ENCODE measurements at places on chromosomes 13 and 19.
A peak's percentile ranks its signal among the peaks of the same experiment; 100 is the strongest.

GRCh38 chr19:43597876-43598275 is 1.5 kb downstream of the ZNF576 start:
- DNase-seq = no peak

GRCh38 chr19:51796195-51796679 is 1.3 kb downstream of the FPR3 start:
- DNase-seq = no peak

DNA sequence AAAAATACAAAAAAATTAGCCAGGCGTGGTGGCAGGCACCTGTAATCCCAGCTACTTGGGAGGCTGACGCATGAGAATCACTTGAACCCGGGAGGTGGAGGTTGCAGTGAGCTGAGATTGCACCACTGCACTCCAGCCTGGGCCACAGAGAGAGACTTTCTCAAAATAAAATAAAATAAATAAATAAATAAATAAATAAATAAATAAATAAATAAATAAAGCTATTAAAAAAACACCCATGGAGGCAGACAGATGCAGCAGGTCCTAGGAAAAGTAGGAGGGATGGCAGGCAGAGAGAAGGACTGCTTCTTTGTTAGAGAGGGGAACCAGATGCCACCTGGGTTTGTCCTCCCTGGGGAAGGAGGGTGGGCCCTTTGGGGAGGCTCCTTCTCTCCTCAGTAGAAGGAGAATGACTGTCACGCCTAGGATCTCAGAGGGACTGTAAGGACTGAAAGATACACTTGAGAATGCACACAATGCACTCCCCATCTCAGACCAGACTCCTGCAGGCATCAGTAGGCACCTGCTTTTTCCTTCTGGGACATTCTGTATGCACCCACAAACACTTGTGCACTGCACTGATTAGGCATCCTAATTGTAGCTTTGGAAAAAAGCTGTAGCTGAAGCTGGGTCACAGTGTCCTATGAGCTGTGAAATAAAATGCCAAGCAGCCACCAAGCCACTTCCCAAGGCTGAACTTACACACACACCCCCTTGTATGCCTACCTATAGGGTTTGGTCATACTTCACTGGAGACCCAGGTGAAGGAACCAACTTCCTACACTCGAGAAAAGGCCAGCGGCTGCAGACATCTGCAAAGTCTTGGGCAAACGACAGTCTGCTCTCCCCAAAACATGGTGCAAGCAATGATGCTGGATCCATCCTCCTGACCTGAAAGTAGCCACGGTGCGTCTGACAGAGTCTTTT is 18.9 kb upstream of the SLC35E1 start:
- DNase-seq = no peak

DNA sequence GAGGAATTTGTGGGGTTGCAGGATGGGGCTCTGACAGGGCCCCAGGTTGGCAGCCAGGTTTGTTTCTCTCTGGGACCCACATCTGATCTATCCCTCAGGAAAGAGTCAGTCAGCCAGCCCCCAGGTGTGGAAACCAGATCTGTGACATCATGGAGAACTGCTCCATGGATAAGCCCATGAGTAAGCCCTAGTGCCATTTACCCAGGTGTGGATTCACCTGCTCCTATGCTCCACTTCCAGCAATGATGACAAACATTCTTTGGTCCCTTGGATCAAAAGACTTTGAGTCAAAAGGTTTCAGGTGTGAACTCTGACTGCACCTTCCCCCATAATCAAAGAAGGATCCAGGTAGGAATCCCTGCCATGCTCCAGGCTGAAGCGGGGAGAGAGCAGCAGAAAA is 26.9 kb upstream of the IGFL4 start:
- no peak for DNase-seq

GRCh38 chr13:33188093-33188882 is 97.3 kb downstream of the STARD13 start:
- no peak for DNase-seq

- DNase-seq = no peak
These were observed 116.5 kb downstream of the GPC6 start for GRCh38 chr13:93343097-93343496.

GRCh38 chr13:20073775-20074174 is 87.1 kb downstream of the GJA3 start:
- no peak for DNase-seq

DNA sequence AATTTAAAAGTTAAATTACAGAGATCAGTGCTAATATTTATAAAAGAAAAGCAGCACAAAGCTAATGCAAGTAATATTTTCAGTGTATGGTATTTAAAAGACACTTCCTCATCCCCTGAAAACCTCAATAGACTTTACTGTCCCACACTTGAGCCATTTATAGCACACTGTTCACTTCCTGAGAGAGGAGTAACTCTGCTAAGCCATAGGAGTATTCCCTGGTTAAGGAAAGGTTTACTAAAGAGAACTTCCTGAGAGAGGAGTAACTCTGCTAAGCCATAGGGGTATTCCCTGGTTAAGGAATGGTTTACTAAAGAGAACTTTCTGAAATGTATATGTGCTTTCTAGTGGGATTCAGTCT is 159.4 kb downstream of the NHLRC3 start:
- DNase-seq = no peak

DNA sequence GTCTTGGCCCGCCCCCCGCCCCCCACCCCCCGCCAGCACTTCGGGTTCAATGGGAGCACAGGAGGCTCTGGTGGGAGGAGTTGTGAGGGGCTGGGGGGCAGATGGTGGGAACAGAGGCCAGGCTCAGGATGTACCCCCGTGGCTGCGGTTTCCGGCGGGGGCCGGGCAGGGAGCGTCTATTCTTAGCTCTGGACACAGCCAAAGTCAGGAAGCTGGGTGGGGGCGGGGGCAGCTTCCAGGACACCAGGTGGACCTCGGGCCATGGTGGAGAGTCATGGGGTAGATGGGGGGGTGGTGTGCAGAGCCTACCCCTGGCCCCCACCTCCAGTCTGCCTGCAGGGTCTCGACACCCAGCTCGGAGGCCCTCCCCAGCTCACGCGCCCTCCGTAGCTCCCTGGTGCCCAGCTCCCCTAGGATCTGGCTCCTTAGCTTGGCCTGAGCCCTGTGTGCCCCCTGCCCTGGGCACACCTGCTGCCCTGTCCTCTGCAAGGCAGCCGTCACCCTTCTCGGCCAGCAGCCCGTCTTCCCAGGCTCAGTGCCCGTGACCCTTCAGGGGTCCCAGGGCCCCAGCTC is 2.2 kb upstream of the TBXA2R start:
- DNase-seq = no peak

DNA sequence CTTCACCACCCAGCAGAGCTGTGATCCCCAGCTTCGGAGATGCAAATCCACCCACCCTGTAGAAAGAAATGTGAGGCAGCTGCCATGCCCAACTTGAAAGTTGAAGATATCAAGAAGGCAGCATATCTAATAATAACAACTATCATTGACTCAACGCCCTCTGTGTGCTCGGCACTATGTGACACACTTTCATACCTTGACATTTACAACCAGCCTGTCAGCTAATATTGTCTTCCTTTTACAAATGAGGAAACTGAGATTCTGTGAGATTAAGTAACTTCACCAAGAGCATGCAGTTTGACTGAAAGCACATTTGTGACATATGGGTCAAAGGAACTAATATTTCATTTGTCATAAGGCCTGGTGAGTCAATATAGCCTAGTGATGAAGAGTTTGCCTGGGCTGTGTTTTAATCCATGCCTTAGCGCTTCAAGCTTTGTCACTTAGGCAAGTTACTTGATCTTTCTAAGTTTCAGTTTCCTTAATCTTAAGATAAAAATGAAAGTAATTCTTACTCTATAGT is 137.0 kb downstream of the FLT1 start:
- no peak for DNase-seq

- peak; percentile 2 for DNase-seq
These were observed 10.6 kb upstream of the RETN start for GRCh38 chr19:7658219-7658686.

- no peak for DNase-seq
These were observed 51.2 kb upstream of the EEF1AKMT1 start for GRCh38 chr13:20824762-20825476.

DNA sequence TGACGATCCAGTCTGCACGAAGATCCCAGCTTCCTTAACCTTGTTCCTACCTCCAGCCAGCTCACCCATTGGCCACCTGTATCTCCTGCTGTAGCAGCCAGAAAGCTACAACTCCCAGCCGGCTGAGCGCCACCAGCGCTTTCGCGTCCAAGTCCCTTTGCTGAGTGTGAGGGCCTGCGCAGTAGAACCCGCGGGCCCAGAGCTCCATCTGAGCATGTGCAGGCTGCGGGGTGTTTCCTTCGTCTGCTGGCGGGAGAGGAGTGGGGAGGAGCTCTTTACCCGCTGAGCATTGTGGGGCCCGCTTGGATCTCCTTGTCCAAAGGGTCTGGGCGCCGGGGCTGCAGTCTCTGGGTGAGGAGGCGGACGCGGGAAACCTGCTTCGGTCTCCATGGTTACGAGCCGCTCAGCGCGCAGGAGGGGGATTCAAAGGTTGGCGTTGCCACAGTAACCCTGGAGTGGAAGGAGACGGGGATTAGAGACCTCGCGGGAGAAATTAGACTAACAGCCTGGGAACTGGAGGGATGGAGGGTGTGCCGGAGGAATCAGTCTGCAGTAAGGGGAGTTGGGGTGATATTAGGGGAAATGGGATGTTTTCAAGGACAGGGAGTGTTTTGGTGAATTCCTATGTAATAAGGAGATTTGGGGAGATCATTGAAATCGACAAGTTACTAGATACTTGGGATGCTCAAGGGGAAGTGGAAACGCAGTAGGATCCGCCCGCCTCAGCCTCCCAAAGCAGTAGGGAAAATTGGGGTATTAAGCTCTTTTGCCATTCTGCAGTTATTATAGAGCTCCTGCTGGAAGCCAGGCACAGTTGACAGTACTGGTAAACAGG is 33.5 kb downstream of the ZSWIM9 start:
- peak; percentile 96 for DNase-seq

GRCh38 chr13:25844559-25845434 is 207.0 kb downstream of the SHISA2 start:
- no peak for DNase-seq

- DNase-seq = no peak
These were observed 20.2 kb downstream of the POLR1D start for GRCh38 chr13:27641711-27642502.

- DNase-seq = no peak
These were observed 49.0 kb upstream of the POMP start for GRCh38 chr13:28609926-28610325.

GRCh38 chr13:26540334-26540733 is 17.1 kb upstream of the WASF3 start:
- no peak for DNase-seq

DNA sequence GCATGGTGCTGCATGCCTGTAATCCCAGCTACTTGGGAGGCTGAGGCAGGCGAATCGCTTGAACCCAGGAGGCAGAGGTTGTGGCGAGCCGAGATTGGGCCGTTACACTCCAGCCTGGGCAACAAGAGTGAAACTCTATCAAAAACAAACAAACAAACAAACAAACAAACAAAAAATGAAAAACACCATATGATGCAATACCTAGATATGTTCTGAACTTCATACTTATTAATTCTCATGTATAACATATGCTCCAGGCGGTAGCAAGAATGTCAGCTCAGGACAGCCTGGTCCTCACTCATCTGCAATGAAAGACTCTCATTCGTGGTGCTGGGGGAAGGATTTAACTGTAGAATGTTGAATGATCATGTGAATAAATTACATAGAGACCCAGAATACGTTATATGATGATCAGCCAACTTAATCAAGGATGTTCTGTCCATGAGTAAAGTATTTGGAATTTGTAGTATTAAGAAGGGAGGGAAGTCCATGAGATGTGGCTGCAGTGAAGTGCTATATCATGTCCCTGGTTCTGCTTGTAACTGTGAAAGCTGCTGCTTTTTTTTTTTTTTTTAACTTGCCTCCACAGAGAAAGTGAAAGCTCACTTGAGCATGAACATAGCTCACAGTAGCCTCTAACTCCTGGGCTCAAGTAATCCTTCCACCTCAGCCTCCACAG is 206.8 kb downstream of the UQCRFS1 start:
- no peak for DNase-seq

GRCh38 chr19:17794731-17795494 is at the start of gene B3GNT3:
Gene B3GNT3, plus strand, starts transcription at chr19:17795138. Its CDS starts 12,670 bp downstream, at chr19:17807808.
- DNase-seq = no peak

DNA sequence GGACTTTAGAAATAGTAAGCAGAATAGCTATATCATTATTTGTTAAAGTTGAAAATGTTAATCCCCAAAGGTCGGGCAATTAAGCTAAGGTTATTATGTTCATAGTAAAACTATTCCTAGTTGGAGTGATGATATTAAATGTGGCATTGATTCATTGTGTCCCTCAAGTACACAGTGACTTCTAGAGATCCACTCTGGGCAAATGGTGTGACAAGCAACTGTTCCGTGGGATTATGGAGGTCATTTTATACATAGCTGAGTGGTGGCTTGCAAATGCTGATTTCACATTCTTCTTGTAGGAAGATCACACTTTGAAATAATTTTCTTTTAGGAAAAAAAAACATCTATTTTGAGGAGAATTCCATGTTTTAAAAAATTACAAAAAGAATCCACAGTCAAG is 317.8 kb downstream of the ATP8A2 start:
- DNase-seq = no peak

DNA sequence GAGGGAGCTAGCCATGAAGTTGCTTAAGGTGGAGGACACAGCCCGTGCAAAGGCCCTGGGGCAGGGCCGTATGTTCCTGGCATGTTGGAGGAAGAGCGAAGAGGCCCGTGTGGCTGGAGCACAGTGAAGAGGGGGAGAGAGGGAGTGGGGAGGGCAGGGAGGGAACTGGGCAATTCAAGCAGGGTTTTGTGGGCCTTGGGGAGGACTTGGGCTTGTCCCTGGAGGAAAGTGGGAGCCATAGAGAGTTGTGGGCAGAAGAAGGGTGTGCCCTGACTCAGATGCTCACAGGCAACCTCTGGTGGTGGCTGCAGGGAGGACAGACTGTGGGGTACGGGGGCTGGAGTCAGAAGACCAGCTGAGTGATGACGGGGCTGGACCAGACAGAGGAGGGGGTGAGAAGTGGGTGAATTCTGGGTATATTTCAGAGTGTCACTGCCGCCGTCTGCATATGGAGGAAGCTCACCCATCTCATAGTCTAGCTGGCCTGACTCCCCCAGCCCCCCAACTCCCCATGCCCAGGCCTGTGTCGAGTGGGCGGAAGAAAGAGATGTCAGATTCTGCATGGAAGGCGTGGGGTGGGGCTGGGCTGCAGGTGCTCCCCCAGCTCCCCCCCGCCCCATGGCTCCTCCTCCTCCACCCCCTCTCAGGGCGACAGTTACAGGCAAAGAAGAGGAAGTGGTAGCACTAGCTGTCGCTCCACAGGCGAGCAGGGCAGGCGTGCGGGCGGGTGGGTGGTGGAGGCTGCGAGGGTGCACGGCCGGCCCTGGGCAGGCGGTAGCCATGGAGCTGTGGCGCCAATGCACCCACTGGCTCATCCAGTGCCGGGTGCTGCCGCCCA is at the start of gene VAV1:
VAV1 (plus strand) TSS at position 681 of the 838 bp plus-strand sequence; CDS start at position 781, 100 bp downstream.
- no peak for DNase-seq

GRCh38 chr13:25046985-25047511 is 48.9 kb upstream of the PABPC3 start:
- DNase-seq = no peak

DNA sequence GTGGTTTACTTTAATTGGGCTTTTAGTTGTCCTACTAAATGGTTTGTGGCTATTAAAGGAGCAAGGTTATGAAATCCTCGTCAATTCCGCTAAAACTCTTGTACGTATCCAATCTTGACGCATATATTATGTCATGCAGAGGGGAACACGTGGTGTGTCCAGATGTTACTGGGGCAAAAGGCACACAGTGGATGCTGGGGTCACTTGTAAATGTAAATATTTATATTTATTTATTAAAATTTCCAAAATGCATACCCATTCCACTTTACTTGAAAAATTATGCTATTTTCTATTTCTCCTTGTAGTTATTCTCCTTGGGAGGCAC is 36.7 kb upstream of the SLC46A3 start:
- no peak for DNase-seq

All from amygdala (tissue), 56 donors.